GM19239 (cell line): ENCODE measurements at places on chromosomes 3 and 15.
A peak's percentile ranks its signal among the peaks of the same experiment; 100 is the strongest.

DNA sequence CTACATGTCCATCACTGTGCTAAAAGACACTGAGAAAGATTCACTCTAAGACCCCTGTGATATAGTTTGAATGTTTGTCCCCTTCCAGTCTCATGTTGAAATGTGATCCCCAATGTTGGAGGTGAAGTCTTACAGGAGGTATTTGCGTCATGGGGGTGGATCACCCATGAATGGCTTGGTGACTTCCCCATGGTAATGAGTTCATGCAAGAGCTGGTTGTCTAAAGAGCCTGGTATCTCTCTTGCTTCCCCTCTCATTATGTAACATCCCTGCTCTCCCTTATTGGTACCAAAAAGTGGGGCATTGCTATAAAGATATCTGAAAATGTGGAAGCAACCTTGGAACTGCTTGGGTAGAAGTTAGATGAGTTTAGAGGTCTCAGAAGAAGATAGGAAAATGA, 32.2 kb upstream of the FAM174B start:
- DNase-seq: no peak

GRCh38 chr3:38455639-38456430, 2.1 kb downstream of the ACVR2B start:
- DNase-seq: peak; percentile 39

- no peak for DNase-seq
Observed at GRCh38 chr3:177358977-177359592, 161.8 kb upstream of the TBL1XR1 start.

- no peak for DNase-seq
Observed at GRCh38 chr3:4523710-4524698, 30.9 kb downstream of the ITPR1 start.

- DNase-seq: no peak
Observed at GRCh38 chr3:77362936-77363335, 323.0 kb downstream of the ROBO2 start.

DNA sequence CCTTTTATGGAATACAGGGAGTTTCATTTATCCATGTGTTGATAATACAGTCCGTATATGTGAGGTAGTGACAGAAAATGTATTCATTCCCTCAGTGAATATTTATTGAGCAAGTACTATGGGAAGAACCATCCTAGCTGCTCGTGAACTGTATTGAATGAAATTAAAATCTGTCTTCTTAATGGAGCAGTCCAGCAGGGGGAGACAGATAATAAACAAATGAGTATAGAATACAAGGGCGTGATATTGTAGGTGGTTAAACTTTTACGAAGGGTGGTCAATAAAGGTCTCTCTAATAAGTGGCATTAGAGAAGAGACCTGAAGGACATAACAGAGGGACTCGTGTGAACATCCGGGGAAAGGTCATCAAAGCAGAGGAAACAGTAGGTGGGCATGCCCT, 62.7 kb upstream of the OSTN start:
- no peak for DNase-seq

- DNase-seq: no peak
Observed at GRCh38 chr3:44021651-44022594, 219.8 kb upstream of the TOPAZ1 start.

DNA sequence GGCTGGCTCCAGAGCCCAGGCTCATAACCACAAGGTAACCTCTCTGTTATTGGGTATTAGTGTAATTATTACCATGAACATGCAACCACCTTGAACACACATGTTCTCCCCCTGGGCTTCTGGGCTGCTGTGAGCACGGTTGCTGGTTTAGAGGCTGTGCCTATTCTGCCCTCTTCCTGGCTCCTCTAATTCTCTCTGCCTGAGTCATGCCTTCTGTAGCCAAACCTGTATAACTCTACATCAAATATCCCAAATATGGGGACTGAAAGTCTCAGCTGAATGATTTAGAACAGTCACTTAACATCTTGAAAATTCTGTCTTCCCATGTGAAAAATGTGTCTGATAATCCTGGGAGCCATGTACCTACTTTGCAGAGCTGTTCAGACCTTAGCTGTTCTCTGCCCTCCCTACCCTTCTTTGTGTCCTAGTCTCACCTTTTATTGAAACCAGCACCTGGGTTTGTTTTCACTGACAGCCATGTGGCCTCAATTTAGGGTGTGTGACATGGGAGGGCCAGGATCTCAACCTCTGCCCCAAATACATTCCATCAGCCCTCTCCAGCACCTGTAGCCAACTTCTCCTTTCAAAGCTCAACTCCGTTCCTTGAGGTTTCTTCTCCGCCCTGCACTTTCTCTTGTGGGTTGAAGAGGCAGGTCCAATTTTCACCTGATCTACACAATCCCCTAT, 60.7 kb downstream of the PDZRN3 start:
- no peak for DNase-seq

DNA sequence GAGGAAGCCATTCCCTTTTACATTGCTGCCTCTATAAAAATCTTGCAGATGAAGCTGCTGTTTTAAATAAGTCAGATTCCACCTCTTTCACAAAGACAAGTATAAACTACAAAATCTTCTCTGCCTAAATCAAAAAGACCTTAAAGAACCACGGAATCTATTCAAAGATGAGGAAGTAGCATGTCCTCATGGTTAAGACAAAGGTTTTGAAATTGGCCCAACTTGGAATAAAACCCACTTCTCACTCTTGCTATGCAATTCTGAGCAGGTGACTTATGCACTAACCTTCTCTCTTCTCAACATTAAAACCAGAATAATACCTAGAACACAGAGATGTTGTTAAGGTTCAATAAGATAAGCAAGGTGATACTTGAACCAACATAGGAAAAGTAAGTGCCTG, 97.6 kb downstream of the FOXP1 start:
- DNase-seq: no peak

DNA sequence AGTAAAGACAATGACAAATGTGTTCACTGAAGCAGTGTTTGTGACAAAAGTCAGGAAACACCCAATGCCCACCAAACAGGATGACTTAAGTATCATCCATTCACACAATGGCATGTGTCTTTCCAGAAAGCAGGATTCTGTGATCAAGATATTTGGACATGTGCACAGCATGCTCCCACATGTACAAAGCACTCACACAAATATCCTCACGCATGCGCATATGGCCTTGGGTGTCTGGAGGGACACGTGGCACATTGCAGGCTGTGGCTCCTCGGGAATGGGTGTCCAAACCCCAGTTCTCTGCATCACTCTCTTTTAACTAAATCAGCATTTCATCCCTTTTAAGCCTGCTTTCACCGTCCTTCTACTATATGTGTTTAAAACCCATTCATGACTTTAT, 130.5 kb downstream of the KLF13 start:
- no peak for DNase-seq

- no peak for DNase-seq
Observed at GRCh38 chr3:100184948-100185570, 70.8 kb upstream of the FILIP1L start.
